AG08396 (cell line): ENCODE measurements at places on chromosomes 1 and 21.
A peak's percentile ranks its signal among the peaks of the same experiment; 100 is the strongest.

DNA sequence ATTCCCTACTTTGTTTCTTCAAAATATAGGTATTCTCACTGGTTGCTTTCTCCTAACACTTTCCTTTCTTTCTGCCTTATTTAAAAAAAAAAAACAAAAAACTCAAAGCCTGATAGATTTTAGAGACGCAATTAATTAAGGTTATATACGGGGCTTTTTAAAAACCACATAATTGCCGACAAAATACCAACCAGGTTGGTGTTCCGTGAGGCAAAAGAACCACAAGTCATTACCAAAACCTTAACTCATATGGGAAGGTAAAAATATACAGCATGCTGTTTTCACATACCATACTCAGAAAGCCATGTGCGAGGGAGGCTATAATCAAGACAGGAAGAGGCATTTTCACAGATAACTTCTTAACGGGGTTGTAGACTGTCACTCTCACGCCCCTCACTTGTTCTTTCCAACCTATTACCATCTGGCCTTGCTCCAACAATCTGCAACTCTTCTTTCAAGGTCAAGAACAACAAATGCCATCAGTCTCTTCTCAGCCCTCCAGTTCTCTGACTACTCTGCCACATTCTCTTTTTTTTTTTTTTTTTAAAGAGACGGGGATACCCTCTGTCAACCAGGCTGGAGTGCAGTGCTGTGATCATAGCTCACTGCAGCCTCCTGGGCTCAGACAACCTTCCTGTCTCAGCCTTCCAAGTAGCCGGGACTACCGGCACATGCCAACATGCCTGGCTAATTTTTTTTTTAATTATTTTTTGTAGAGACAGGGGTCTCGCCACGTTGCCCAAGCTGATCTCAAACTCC, 102.6 kb downstream of the APP start:
- DNase-seq: no peak

- DNase-seq: no peak
Measured at GRCh38 chr1:36297062-36297461, 9.1 kb upstream of the SH3D21 start.

GRCh38 chr1:168550971-168551370, 7.2 kb upstream of the XCL2 start:
- DNase-seq: no peak

- DNase-seq: no peak
Measured at GRCh38 chr1:27478098-27478497, 11.9 kb downstream of the WASF2 start.

DNA sequence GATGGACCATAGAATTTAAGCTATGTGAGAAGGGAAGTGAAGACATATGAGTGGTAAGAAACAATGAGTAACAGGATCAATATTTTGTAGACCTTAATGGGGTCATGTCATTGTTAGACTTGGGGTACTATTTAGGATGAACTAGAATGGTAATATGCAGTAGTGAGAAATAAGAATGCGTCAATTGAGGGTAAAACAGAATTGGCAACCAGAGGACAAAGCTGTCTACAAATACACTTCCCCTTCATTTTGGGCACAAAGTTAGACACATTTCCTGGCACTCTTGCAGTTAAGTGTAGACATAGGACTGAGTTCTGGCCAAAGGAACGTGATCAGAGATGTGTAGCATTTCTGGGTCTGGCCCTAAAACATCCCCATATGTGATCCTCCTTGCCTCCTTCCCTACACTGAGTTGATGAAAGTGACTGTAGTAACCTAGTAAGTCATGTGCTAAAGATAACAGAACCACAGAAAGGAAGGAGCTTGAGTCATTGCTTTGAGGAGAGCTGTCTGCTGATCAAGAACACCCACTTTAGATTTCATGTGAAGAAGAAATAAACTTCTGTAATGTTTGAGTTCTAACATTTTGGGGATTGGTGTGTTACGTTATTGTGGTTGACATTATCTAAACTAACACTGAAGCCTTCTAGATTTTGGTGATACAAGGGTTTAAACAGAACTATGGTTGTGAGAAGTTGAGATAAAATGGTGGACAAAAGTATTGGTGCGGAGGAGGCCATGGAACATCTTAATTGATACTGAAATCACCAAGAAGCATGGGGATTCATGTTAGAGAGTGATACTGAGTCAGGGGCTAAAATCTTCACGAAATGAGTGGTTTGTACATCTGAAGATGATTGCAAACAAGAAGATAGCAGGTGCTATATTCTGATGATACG, 41.7 kb downstream of the CD55 start:
- peak; percentile 33 for DNase-seq

- DNase-seq: no peak
Measured at GRCh38 chr1:31991182-31991581, 22.5 kb upstream of the KHDRBS1 start.

- no peak for DNase-seq
Measured at GRCh38 chr1:44507490-44508396, 102.7 kb downstream of the RNF220 start.

- DNase-seq: no peak
Measured at GRCh38 chr1:24878775-24879742, 51.0 kb downstream of the RUNX3 start.

GRCh38 chr1:97909266-97909665, 11.6 kb downstream of the DPYD start:
- DNase-seq: no peak

- DNase-seq: no peak
Measured at GRCh38 chr1:194378517-194378916, 1192.1 kb upstream of the B3GALT2 start.

GRCh38 chr1:6521536-6521935, 30.1 kb upstream of the PLEKHG5 start:
- no peak for DNase-seq

DNA sequence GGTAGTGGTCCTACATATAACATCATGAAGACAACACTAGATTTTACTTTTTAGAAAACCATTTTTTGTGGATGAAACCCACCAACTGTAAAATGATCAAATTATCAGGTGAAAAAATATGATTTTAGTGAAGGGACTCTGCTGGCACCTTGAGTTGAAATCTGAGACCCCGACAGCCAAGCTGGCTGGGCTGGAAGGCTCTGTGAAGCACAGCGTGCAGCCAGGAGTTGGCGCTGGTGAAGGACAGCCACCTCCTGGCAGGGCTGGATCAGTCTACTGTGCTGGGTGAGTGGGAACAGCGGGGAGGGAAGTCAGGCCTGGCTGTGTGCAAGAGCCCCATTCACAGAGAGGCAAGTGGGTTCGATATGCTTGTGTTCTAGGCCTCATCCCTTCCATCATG, 47.9 kb downstream of the DDAH1 start:
- no peak for DNase-seq

- no peak for DNase-seq
Measured at GRCh38 chr1:163820766-163821165, 499.0 kb downstream of the NUF2 start.

- DNase-seq: peak; percentile 85
Measured at GRCh38 chr1:24727501-24728216, 17.6 kb upstream of the CLIC4 start.

DNA sequence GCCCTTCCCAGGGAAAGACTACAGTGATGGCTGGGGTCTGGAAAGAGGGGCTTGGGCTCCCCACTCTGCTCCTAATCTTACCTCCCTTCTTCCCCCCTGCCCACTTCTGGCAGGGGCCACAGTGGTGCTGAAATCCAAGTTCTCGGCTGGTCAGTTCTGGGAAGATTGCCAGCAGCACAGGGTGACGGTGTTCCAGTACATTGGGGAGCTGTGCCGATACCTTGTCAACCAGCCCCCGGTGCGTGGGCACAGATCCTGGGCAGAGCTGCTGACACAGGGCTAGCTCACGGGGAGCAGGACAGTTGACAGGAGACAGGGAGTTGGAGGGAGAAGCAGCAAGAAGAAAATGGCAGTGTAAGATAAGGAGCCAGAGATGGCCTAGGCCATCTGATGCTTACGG, 2.4 kb downstream of the SLC27A3 start:
- DNase-seq: no peak
